H1 (cell line): ENCODE measurements at places on chromosomes 1 and 21. TPM values are rescaled to one million over a fixed set of nuclear protein-coding genes. Genes with fewer than 3 reads are reported as not detected.

DNA sequence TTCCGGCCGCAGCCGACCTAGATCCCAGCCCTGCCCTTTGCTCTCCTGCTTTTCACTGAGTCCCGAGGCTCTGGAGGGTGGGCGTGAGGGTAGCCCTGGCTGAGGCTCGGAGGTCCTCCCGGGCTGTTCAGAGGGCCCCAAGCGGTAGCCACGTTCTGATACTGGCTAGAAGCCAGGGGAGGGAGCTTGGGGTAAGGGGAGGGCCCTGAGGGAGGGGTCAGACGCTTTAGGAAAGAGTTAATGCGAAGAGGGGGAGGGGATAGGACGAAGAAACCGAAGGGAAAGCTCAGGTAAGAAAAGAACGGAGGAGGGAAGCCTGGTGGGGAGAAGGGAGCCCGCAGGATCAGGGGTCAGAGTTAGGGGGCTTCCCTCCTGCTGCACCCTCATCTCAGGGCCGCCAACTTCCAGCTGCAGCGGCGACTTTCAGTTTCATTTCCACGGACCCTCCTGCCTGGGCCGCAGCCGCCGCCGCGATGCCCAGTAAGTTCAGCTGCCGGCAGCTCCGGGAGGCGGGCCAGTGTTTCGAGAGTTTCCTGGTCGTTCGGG is at the start of gene MOV10:
Gene MOV10 (plus strand): TSS at position 220 of the 546 bp plus-strand sequence. CDS start 254 bp downstream, at position 474.
- peak; percentile 85 for DNase-seq

OPRD1 gene
- 3.3 and 3.7 TPM in 2 replicates for total RNA-seq

SLC9C2 gene
- total RNA-seq = not detected in 2 replicates

- no peak for DNase-seq
These were observed 205.1 kb downstream of the PLA2G4A start for GRCh38 chr1:187033693-187034390.

- DNase-seq = no peak
These were observed 196.9 kb upstream of the C8B start for GRCh38 chr1:57162607-57163261.

DNA sequence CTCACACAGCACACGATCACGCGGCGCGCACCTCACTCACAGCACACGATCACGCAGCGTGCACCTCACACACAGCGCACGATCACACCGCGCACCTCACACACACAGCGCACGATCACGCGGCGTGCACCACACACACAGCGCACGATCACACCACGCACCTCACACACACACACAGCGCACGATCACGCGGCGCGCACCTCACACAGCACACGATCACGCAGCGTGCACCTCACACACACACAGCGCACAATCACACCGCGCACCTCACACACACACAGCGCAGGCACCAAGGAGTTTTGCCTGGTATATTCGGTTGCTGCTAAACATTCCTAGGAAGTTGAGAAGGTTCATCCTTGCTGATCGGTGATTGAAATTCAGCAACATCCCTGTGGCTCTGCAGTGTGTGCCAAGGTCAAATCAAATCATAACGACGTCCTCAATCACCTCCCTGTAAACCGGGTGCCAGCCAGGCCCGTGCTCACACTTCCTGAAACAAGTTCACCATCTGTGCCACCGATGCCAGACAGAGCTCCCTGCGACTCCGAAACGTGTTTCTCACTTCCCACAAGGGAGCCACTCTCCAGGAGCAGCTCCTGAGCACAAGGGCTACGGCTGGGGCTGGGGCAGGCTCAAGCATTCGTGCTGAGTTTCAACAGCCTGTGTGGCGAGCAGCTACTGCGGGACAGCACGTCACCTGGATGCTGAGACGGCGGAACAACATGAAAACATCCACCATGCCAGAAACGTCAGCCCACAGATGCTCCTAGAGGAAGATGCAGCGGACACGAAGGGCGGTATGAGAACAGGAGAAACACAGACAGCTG is 30.2 kb downstream of the WDR4 start:
- no peak for DNase-seq

GRCh38 chr1:8162168-8162567 is 136.1 kb upstream of the ERRFI1 start:
- DNase-seq = no peak

CD48 gene
- total RNA-seq = not detected in 2 replicates

GRCh38 chr1:230084408-230085177 is 17.6 kb downstream of the GALNT2 start:
- DNase-seq = no peak

DNA sequence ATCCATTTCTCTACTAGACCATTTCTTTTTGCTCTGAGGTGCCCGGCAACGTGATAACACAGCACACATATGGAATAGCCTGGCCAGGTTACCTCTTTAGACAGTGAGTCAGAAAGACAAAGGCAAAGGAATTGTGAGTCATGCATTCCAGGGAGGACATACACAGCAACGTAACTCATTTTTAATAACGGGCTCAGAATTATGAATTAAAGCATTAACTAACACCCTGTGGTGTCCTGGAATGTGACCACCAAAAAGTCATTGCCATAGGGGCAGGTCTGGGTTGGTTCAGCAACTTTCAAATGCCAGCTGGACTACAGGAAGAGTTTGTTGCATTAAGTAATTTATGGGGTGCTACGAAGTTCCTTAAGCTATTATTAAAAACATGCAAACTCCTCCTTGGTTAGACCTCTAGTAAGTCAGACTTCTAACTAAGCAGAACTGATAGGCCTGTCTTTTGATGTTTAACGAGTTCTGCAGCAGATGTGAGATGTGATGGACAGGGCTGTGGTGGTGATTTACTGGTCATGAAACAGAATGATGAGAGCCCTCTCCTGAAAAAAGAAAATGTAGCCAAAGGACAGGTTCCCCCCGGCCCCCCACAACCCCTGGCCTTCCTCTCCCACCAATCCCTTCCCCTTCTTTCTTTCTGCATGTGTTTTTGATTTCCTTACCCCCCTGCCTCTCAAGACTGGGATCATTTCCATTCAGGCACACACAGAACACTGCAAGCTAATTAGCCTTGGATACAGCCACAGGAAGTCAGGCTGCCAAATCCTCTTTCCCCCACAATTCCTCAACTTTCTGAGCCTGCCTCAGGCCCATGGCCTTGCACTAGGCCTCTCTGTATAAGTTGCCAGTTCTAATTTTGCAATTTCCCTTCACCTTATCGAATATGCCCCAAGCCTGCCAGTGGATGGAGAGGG is 88.9 kb upstream of the HAO2 start:
- no peak for DNase-seq

GRCh38 chr1:244665771-244666217 is 12.9 kb downstream of the DESI2 start:
- no peak for DNase-seq

KCNJ9 gene
- 0.08 and 0.13 TPM in 2 replicates for total RNA-seq

MROH7 gene
- 0.07 TPM in 1 of 2 replicates, not detected in the other for total RNA-seq

CHRNB2 gene
- 3.6 and 4.1 TPM in 2 replicates for total RNA-seq

- DNase-seq = no peak
These were observed 9.6 kb downstream of the RHOU start for GRCh38 chr1:228744918-228745317.

LCA5L gene
- total RNA-seq = 0.57 and 0.84 TPM in 2 replicates

GRCh38 chr1:150142083-150142482 is 7.6 kb upstream of the PLEKHO1 start:
- DNase-seq = no peak

GRCh38 chr1:230712470-230712942 is 1.4 kb downstream of the AGT start:
- DNase-seq = no peak

GRCh38 chr1:27400082-27400962 is 7.9 kb downstream of the GPR3 start:
- DNase-seq = no peak

- no peak for DNase-seq
These were observed 143.7 kb upstream of the ETS2 start for GRCh38 chr21:38661889-38662568.

SLC45A3 gene
- total RNA-seq = 12.5 and 13.0 TPM in 2 replicates

DNA sequence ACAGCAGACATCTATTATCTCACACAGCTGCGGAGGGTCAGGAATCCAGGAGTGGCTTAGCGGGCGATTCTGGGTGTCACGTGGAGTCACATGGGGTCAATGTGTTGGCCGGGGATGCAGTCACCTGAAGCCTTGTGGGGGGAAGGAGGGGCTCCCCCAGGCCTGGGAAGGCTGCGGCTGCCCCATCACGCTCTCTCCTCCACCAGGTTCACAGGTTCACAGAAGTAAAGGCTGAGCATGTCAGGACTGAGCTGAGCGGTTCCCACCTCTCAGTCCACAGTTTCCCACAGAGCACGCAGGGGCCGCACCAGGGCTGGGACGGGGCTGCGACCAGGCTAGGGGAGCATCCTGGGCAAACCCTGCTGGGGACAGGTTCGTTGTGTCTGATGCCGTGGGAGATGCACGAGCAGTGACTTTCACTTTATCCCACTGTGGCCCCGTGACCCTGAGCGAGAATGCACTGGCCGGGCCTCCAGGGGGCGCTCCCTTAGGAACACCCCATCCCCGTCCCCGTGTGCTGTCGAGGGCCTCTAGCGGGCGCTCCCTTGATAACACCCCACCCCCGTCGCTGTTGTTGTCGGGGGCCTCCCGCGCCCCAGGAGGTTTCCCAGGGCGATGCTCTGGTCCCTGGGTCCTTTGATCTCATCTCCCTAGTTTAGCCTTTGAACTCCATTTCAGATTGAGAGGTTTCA is 73.2 kb upstream of the TRAPPC10 start:
- DNase-seq = peak; percentile 49

VASH2 gene
- total RNA-seq = 184 and 187 TPM in 2 replicates

DNA sequence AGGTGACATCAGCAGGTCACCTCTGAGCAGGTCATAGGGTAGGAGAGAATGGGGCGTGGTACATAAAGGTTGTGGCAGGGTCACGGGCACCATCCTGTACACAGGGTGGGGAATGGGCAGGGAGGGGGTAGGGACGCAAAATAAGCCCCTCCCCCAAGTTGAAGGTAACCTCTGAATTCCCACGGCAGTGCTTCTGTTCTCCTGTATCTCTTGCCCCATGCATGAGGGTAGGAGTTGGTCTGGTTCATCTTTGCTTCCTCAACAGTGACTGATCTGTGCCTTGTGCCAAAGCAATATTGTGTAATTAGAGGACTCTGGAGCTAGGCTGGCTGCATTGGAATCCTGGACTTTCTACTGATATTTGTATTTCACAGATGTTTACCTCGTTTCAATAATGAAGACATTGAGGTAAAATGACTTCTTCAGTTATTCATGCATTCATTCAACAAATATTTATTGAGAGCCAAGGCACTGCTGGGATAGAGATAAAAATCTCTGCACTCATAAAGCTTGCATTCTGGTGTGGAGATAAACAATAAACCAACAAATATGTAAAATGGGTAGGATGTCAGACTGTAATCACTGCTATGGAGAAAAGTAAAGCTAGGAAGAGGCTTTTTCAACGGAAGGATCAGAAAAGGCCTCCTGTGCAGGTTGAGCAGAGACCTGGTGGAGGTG is 18.4 kb upstream of the GFI1 start:
- no peak for DNase-seq

DNA sequence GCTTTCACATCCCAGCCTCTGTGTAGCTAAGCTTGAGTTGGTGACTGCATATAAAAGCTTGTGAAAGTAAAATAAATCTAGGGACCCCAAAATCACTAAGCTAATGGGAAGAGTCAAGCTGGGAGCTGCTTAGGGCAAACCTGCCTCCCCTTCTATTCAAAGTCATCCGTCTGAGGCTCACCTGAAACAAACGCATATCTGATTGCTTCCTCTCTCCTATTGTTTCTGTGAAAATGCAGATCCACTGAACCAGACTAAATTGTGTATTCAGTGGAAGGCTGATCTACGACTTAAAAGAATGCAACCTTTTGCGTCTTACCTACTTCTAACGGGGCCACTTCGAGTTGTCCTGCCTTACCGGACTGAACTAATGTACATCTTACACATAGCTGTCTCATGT is 70.3 kb downstream of the LTN1 start:
- peak; percentile 44 for DNase-seq

GRCh38 chr1:212946872-212947271 is 3.5 kb upstream of the VASH2 start:
- DNase-seq = no peak

DIRAS3 gene
- total RNA-seq = not detected in 2 replicates
